SHP77 (cell line): ENCODE measurements at places on chromosomes 4 and X.

DNA sequence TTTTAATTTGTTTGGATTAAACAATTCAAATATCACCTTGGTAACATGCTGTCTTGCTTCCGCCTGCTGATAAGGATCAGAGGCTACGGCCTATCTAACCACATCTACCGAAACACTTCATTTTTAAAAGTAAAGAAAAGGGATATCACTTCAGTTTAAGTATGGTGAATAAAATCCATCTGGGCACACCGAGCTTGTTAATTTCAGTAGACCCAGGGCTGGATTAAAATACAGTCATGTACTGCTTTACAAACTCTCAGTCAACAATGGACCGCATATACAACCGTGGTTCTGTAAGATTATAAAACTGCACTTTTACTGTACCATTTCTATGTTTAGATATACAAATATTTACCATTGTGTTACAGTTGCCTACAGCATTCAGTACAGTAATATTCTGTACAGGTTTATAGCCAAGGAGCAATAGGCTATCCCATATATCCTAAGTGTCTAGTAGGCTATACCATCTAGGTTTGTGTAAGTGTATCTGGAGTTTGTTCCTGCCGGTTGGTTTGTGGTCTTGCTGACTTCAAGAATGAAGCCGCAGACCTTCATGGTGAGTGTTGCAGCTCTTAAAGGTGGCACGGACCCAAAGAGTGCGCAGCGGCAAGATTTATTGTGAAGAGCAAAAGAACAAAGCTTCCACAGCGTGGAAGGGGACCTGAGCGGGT is 40.0 kb downstream of the SEPTIN11 start:
- no peak for DNase-seq

DNA sequence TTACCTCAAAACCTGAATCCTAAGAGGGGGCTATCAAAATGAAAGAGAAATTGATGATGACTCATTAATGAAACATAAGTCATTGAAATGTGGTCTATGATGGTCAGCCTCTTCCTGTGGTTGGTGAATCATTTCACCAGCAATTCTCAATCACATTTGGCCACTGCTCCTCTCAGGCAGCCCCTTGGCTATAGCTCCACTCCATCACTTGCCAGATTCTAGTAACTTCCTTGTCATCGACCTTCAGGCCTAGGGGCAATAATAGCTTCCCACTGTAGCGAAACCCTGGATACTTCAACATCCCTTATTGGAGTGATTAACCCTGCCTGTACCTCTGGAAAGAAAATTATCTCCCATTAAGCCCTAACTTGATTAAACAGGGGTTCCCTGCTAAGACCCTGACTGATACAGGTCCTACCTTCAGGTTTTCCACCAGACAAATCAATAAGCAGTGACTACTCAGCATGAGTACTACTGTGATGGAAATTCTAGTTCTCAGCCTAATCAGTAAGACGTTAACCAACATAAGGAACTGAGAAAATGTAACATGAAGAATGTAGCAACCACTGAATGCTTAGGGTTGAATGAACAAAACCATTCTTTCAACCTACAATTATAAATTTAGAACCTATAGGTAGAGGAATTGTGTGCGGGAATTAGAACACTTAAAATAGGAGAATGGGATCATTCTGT is 30.4 kb downstream of the ADH7 start:
- no peak for DNase-seq

- DNase-seq = no peak
Measured at GRCh38 chr4:165450871-165451270, 72.1 kb downstream of the CPE start.

GRCh38 chrX:85573801-85574200 is 194.3 kb upstream of the POF1B start:
- DNase-seq = no peak
